Stimulated activated CD4-positive, alpha-beta T cell treated with anti-CD3 and anti-CD28 coated beads, Interleukin-15, amount 100 ng/mL, for 1 hour (primary cell): ENCODE measurements at places on chromosomes 12 and 14.
A peak's percentile ranks its signal among the peaks of the same experiment; 100 is the strongest.

GRCh38 chr12:51371295-51371953, 19.8 kb downstream of the GALNT6 start:
- no peak for DNase-seq

DNA sequence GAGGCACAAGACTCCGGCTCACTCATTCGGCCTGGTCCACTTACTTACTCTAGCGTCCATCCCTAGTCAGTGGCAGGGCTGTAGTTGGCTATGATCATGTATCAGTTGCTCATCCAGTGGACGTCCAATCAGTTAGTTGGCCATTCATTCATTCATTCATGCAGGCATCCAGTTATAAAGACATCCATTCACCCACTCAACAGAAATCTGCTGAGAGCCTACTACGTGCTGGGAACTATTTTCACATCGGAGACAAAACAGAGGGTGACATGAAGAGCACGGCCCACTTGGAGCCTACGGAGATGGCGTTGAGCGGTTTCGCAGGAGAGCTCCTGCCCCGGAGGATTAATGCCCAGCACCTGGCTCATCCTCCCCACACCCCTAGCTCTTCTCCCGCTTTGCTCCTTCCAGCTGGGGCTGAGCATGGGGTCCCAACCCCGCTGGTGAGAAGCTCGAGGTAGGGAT, 49.7 kb downstream of the SNAPC1 start:
- DNase-seq: no peak

- no peak for DNase-seq
These were observed 206.3 kb upstream of the C14orf180 start for GRCh38 chr14:104373055-104373854.

DNA sequence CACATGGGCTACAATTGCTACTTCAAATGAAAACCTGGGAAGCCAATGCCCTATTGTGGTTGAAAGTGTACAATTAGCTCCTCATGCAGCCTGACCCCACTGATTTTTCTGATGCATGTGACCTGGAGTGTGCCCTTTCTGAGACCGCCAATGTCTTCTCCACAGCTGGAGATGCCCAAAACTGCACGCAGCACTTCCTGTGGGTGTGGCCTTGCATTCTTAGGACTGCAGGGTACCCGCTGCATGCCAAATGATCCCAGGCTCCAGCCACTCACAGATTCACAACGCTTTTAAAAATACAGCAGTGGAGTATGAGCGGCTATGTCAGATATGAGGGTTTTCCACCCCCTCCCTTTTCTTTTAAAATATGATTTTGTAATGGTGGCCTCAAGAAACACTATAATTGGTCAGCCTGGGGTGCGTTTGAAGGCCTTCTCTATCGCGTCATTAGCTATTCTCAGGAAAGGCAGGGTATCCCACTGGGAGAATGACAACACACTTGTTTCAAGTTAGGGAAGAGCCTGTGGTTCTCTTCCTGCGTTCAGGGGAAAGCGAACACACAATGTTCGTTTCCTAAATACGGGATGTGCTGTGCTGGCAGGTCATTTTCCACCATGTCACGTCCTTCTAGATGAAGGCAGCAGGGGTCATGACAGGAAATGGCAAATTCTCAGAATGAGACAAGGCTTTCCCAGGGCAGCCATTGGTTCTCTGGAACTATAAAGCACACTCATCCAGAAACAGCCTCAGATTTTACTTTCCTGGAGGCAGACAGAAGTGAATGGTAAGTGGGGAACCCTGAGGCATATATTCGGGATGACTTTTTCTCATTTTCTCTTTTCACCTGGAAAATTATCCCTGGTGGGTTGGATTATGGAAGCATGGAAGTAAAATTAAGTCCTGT, at the start of gene APOLD1:
Gene APOLD1 (plus strand): TSS at position 749 of the 904 bp plus-strand sequence. CDS start 33 bp downstream, at position 782.
- no peak for DNase-seq

- DNase-seq: no peak
These were observed 133.6 kb downstream of the TTLL5 start for GRCh38 chr14:75794615-75795038.

DNA sequence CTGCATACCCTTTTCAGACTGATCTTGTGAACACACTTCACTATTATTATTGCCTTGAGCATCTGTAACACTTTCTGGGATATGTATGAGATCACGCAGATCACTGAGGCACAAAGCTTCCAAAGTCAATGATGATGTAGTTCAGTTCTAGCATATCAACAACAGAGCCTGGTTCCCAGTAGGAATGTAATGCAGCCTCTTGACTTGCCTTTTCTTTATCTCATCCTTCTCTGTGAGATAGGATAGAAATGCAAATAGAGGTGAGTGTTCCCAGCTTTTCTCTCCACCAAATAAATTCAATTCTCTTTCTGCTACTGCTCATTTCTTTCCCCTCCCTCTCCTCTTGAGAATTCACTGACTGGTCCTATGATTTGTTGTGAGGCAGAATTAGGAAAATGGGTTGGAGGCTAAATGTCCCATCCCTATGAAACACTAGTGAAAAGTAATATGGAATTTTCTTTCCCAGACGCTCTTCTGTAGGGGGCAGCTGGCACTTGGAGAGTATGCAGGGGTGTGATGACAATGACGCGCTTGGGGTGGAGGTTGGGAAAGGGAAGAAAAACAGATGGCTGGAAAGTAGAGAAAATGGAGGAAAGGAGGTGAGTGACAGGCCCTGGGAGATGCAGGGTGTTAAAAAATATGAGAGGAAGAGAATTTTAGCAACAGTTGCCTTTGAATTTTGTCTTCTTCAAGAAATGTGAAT, 96.0 kb upstream of the TMTC1 start:
- no peak for DNase-seq

- no peak for DNase-seq
These were observed 28.1 kb downstream of the CLEC2D start for GRCh38 chr12:9697619-9698018.

DNA sequence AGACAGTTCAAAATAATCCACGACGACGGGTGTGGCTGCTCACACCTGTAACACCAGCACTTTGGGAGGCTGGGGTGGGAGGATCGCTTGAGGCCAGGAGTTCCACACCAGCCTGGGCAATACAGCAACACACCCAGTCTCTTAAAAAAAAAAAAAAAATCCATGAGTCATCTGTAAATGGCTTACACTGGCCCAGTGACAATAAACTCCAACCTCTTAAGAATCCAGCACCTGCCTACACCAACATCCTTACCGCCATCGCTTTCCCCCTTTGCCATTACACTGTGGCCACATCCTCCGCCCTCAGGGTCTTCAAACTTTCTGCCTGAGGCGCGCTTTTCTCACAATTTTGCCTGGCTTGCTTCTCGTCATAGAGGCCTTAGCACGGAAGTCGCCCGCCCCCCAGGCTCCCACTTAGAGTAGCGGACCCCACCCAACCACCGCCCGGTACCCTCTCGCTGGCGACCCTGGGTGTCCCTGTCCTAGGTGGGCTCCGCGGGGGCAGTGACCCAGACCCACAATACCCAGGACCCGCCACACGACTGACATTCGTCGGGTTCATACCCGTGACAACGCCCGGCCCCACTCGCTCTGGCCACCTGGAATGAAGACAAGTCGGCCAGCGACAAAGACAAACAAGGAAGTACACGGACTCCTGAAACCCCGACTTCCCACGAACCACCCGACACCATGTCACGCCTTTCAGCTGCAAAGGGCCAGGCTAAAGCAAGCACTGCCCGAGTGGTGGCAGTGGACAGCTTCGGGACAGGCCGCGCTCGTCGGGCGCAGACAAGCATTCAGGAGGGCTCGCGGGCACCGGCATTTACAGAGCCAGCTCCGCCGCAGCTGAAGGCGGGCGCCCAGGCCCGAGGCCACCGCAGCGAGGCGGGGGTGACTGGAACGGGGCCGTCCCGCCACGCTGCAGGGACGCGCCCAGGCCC, 636 bp downstream of the GOLGA3 start:
- peak; percentile 5 for DNase-seq

GRCh38 chr14:44586910-44587309, 79.8 kb upstream of the FSCB start:
- DNase-seq: no peak

GRCh38 chr12:102120564-102120873, 536 bp downstream of the PARPBP start:
- no peak for DNase-seq

GRCh38 chr12:86777325-86777724, 521.1 kb upstream of the MGAT4C start:
- DNase-seq: no peak

DNA sequence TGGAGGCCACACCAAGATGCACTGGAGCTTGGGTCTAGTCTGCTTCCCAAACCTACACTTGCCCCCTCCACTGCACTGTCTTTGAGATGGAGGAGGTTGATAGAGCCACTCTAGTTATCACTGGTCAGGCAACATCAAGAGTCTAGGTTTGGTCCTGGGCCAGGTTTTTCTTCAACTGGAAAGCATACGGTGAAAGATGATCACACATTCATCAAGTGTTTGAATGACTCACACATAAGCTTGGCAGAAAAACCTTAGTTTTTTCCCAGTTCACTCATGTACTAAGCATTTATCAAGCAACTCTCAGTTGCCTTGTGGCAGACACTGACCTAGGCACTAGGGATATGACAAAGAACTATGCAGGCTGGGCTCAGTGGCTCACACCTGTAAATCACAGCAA, 84.5 kb downstream of the PLEKHG3 start:
- DNase-seq: no peak

- DNase-seq: no peak
These were observed 27.1 kb downstream of the DIO3 start for GRCh38 chr14:101588286-101588975.

- DNase-seq: no peak
These were observed 27.7 kb upstream of the LTA4H start for GRCh38 chr12:96063046-96063445.

DNA sequence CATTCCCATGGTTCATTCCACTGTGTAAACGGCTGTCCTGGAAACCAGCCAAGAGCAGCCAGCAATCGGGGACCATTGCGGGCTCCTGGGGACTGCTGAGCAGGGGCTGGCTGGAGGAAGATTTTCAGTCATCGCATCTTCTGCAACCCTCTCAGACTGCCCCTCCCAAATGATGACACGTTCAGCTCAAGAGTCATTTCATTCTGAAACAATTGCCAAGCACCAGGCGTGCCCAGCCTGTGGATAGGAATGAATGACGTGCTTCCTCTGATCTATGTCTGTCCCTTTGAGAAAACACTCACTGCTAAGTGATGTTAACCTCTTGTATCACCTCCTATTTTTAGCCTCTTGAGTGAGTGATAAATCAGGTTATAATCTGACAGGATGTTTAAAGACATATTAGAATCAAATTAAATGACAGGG, 62.0 kb downstream of the NDUFA12 start:
- no peak for DNase-seq

- no peak for DNase-seq
These were observed 26.2 kb downstream of the ANG start for GRCh38 chr14:20714593-20715250.

DNA sequence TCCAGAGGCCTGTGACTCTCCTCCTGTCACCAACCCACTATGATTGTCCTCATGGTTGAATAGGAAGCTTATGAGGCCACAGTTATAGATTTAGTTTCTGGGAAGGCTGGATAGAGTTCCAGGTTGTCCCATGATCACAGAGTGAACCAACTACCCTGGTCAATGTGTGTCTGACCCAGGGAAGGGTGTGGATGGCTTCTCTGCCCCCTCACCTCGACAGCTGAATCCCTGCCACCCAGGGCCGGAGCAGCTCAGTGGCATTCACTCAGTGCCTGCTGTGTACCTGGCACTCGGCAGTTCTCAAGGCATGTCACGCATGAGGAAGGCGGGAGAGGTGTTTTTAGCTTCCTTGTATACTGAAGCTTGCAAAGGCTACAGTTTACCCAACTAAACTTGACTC, 43.2 kb downstream of the JDP2 start:
- no peak for DNase-seq

DNA sequence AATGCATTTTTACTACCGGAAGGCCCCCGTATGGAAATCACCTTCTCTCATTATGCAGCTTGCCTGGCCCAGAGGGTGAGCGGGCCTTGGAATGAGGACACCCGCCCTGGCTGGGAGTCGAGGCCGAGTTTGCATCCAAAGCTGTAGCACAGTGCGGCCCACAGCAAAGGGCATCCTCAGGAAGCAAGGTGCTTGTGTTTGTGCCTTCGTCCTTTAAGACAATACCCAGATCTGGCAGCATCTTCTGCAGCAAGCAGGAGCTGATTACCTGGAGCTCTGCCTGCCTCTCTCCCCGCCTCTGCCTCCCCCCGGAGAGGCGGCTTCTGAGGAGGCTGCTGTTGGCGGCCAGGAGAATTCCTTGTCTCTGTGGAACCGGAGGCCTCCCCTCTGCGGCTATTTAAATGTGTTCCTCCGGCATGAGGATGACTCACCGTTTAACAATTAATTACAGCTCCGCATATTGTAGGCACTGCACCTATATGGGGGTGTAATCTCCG, 145.3 kb downstream of the CACNA1C start:
- no peak for DNase-seq

- DNase-seq: no peak
These were observed 55.4 kb downstream of the SSPN start for GRCh38 chr12:26250801-26251200.

DNA sequence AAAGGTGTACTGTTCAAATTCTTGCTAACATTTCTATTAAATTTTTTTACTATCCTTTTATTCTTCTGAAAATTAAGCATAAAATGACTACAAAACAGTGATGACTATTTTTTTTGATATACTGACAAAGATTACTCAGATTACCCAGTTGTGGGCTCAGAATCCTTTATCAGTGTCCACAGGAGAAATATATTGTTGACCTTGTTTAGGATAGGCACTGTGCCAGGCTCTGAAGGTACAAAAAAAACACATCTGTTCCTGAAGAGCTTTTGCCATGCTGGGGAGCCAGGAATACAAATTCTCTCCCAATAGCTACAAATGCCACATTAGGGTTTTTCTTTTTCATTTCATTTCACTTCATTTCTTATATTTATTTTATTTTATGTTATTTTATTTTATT, 26.9 kb upstream of the GCH1 start:
- no peak for DNase-seq

- DNase-seq: no peak
These were observed 35.9 kb upstream of the CHST11 start for GRCh38 chr12:104420868-104421267.

GRCh38 chr14:104103446-104104075, 18.1 kb downstream of the ASPG start:
- no peak for DNase-seq

GRCh38 chr12:90112666-90113065, 404.0 kb upstream of the ATP2B1 start:
- DNase-seq: no peak

DNA sequence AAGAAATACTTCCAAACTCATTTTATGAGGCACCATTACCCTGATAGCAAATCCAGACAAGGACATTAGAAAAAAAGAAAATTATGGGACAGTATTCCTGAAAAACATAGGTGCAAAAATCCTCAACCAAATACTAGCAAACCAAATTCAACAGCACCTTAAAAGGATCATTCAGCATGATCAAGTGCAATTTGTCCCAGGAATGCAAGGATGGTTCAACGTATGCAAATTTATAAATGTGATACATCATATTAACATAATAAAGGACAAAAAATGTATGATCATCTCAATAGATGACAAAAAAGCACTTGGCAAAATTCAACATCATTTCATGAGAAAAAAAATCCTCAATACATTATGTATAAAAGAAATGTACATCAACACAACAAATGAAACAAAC, 162.9 kb downstream of the DUSP6 start:
- DNase-seq: no peak
